AG09309 (cell line): ENCODE measurements at places on chromosomes 2 and 18.

DNA sequence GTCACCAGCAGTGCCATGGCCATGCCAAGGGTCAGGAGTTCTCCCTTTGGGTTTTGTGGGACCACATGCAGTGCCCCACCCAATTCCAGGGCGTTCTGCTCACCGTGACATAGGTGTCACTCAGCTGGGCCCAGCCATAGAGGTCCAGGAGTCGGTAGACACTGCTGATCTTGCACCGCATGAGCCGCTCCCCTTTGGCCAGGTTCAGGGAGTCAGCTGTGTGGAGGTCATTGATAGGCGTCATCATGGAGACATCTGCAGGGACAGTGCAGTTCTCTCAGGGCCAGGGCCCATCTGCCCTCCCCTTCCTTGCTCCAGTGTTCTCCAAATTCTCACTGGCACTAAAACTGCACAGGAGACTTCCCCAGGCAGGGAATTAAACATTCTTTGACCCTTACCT is 71.9 kb downstream of the ADD2 start:
- no peak for DNase-seq

GRCh38 chr2:78034706-78035105 is 512.5 kb upstream of the LRRTM4 start:
- DNase-seq, result no peak

DNA sequence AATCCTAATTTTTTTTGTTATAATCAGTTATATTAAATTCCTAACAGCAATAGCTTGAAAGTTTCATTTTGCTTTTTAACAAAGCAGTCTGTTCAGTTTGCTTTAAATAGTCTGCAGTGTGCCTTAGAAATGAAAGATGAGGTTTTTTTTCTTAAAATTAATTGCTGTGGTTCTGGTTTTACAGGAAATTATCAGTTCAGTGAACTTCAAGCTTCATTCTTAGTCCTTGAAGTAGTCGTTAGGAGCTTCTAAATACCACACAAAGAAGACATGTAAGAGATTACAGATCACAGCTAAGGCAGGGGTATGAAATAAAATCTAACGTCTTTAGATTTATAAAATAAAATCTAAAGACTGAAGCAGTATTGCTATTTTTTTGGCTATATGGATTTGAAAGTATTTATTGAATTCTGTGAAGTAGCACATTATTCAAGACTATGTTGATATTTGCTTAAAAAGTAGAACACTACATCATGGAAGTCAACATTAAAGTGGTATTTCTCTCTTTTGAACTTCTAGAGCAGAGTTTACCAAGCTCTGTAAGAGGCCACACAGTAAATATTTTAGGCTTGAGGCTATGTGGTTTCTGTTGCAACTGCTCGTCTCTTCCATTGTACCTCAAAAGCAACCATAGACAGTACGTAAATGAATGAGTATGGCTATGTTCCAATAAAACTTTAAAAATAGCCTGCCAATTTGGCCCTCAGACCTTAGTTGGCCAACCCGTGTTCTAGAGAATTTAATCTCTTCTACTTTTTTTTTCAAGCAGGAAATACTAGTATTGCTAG is 81.5 kb upstream of the STON1 start:
- DNase-seq, result peak; percentile 87

GRCh38 chr2:241413929-241414580 is 58.0 kb downstream of the FARP2 start:
- DNase-seq, result no peak

GRCh38 chr2:69453475-69454129 is 16.4 kb upstream of the NFU1 start:
- DNase-seq, result no peak

GRCh38 chr2:112640800-112641675 is 4.7 kb upstream of the SLC20A1 start:
- peak; percentile 52 for DNase-seq

- DNase-seq, result no peak
Measured at GRCh38 chr2:196266855-196267254, 95.5 kb upstream of the STK17B start.

DNA sequence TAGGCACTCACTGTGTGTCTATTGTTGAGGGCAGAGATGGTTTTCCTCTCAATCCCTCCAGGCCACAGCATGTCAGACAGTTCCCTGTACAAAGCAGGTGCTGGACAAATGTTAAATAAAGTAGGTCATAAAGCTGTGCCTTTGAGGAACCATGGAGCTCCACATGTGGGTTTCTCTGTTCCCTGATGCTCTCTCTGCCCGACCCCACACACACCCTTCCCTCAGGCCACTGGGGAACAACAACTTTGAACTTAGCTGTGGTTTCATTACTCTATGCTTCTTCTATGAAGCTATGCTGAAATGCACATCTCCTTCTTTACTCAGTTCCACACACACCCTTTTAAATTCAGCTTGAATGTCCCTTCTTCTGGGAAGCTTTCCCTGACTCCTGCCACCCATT is 415.3 kb downstream of the HRH4 start:
- DNase-seq, result no peak

- no peak for DNase-seq
Measured at GRCh38 chr2:144403933-144404332, 116.0 kb downstream of the ZEB2 start.

- no peak for DNase-seq
Measured at GRCh38 chr2:237524631-237525030, 37.6 kb downstream of the MLPH start.

GRCh38 chr2:127083819-127084503 is 23.0 kb downstream of the BIN1 start:
- DNase-seq, result peak; percentile 92

GRCh38 chr2:19648583-19648982 is 253.2 kb downstream of the TTC32 start:
- peak; percentile 66 for DNase-seq

DNA sequence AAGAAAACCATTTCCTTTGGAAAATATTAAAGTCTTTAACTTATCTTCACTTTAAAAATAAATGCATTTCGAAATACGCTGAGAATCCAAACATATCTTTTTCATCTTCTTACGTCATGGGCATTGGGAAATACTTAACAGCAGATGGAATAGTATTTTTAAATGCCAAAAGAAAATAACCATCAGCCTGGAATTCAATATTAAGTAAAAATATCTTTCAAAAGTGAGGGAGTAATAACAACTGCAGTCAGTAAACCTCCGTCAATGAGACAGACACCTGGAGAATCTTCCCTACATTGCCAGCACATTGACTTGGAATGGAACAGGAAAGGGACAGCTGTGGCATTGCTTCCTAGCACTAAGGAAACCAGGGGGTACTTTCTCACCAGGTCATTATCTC is 290.4 kb upstream of the TNP1 start:
- peak; percentile 25 for DNase-seq

DNA sequence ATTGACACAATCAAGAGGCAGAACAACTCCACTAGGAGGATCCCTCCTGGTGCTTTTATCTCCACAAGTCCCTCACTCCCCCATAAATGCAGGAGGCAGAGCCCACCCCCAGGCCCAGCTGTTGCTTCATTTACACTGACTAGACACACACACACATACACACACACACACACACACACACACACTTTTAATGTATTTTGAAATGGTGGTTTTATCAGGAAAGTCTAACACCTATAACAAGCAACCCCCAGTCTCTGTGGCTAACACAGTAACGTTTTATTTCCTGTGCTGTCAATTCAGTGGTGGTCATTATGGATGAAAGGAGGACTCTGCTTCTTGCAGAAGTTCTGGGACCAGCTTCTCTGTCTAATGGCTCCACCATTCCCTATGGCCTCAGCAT is 125.4 kb upstream of the FOSL2 start:
- DNase-seq, result no peak

DNA sequence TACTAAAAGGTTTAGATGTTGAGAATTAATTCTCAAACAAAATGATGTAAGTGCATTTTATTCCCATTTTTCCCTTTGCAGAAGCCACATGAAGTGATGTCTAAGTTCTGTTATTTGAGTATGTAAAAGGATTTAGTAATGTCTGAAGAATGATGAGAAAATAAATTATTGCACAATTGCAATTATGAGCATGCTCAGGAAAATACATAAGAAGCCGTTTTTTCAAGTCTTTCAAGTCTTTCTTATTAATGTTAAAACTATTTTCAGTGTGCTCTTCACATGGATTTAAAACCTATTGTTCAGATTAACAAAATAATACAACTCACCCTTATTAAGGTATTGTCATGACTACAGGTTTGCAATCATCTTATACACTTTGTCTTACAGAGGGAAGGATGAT is 331.4 kb upstream of the NETO1 start:
- DNase-seq, result peak; percentile 37

GRCh38 chr18:41012194-41012593 is 942.8 kb upstream of the PIK3C3 start:
- no peak for DNase-seq

DNA sequence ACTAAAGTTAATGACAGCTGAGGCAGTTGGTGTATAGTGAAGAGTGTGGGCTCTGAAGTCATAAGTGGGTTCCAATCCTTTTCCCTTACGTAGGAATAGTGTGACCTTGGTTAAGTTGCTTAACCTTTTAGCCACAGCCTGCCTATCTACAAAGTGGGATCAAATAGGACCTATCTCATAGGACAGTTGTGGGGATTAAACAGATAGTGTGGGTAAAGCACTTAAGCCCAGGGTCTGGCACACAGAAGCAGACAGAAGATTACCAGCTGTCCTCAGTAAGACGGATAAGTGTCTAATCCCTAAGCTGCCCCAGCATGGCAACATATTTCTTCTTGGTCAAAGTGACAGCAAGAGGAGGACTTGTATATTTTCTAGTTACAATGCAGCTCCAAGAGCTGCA is 28.2 kb downstream of the UBE2F start:
- no peak for DNase-seq

DNA sequence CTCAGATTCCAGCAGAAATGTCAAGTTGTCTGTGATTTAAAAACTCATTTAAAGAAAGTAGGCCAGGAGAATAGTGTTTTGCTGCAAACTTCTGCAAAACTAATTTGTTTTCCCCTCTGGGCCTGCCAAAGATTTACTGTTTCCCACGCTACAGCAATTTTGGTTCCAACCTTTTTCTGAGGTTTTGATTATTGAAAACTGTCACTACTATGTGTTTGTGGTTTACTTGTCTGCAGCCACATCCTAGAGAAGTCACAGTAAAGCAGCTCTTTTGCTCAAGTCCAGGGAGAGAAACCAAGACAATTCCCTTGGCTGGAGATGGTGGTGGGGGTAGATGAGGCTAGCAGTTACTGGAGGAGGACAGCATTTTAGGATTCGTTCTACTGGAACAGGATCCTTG is 12.8 kb downstream of the IL1R2 start:
- DNase-seq, result no peak

- no peak for DNase-seq
Measured at GRCh38 chr18:13530033-13530878, 196.1 kb downstream of the FAM210A start.
